ENCODE measurements at places on chromosomes 2 and 18.

DNA sequence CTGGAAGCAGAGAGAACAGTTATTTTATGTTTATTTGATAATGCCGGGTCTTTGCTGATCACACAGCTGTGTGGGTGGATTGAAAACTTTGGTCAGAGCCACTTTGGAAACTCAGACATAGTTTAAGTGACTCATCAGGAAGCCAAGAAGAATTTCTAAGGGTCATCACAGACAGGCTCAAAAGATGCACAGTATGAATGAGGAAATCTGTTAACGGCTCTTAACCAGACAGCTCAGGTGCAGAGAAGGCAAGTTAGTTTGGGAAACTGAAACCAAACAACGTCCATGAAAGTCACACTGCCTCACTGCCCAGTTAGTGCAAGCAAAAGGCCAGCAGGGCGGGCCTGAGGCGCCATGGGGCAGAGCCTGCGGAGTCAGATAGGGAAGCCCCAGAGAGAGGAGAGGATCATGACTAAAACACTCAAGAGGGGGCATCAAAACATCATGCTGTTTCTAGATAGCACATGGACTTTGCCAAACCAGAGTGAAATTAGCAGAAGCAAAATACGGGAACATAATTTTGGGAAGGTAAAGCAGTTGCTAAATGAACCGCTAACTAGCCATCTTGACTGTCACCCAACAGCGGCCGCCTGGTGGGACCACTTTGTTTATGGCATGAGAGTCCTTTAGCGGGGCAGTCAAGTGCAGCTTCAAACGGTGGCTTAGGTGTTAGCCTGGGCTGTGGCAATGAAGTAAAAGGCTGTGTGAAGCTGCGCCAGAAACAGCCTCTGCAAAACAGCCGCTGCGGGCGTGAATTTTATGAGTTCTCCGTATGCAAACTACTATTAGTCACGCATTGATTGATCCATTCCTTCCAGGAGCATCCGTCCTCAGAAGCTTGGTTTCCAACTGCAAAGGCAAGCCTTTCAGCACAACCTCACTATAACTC is 101.2 kb downstream of the KCTD18 start:
- no peak for DNase-seq

GRCh38 chr2:39772086-39772811 is 6.8 kb downstream of the THUMPD2 start:
- no peak for DNase-seq

GRCh38 chr2:127097471-127097765 is 9.5 kb downstream of the BIN1 start:
- no peak for DNase-seq

DNA sequence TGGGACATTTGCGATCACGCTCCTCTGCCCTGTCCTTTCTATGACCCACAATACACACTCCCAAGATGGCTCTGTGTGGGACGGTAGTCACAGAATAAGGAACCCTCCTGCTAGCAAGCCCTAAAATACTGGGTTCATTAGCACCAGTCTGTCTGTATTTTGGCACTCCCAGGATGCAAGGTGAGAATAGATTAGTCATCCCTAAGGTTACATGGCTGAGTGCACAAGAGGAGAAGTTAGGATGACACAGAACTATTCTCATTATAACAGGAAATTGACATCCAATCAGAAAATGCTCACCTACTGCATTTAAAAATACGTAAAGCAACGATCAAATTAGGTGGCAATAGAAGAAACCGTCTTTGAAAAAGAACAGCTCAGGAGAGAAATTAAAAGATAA is 590.2 kb downstream of the EPHA4 start:
- DNase-seq = no peak

- DNase-seq = peak; percentile 24
These were observed 675 bp downstream of the PRKD3 start for GRCh38 chr2:37323781-37324535.

DNA sequence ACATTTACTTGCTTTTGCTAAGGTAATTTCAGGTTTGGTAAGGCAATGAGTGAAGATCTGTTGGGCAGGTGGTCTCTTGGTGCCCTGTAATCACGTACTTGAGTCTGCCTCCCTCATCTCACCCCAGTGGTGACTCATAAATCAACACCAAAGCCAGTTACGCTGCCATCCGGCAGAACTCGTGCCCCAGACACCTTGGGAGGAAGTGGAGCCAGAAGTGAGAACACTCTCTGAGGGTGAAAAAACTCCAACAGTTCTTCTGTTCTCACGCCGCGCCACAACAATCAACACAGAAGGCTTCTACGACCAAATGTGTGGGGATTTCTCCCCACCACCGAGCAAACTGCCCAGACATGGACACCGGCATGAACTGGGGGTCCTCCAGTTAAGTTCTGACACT is 206.2 kb downstream of the ARL4C start:
- peak; percentile 74 for DNase-seq

- no peak for DNase-seq
These were observed 65.6 kb downstream of the INPP4A start for GRCh38 chr2:98510322-98510662.

- no peak for DNase-seq
These were observed 10.4 kb upstream of the NETO1 start for GRCh38 chr18:72878143-72878542.

DNA sequence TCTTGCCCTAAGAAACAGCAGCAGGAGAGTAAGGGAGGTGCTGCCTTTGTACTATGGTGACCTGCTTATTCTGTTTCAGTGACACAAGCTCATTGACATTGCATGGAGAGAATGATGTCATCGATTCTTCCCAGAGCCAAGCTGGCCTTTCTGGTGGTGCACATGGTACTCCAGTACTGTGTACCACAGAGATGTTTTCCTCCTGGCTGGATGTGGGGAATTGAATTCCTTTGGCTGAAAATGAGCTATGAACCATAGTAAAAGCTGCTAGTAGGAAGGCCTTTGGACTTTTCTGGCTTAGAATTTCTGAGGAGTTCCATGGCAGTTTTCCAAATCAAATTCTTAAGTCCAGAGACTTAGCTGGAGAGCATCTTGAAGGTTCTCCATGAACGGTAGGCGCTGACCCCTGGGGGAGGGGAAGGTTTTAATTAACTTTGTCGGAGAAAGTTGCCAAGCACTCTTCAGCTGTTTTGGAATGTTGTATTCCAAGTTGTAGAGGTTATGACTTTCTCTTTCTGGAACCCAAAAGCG is 17.1 kb upstream of the B3GNT2 start:
- no peak for DNase-seq

DNA sequence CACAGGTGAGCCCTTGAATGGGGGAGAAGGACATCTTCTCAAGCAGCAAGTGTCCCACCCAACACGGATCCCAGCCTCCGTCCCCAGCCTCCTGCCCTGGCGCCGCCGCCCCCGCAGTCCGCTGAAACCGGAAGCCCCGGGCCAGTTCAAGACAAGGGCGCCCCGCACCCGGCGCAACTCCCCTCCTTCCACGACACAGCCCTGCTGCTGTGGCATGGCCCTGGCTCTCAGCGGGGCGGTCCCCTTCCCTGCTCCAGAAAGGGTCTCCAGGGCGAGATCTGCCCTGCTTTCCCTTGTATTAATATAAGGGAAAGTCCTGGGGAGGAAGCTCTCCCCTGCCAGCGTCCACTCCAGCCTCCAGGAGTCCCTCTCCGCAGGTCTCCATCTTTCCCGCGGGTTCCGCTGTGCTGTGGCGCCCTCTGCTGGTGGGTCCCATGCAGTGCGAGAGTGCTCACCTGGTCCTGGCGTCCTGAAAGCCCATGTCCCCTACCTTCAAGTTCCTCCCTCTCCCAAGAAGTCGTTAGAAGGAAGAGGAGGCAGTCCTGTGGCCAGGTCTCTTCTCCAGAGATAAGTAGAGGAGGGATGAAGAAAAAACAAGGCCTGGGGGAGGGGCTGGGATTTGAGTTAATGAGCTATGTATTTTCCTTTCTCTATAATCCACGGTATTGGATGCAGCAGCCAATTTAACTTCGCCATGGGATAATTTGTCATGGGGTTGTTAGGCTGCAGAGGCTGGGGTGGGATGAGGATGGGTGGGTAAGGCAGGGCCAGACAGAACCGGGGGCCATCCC is 176.0 kb downstream of the SMAD2 start:
- peak; percentile 25 for DNase-seq

DNA sequence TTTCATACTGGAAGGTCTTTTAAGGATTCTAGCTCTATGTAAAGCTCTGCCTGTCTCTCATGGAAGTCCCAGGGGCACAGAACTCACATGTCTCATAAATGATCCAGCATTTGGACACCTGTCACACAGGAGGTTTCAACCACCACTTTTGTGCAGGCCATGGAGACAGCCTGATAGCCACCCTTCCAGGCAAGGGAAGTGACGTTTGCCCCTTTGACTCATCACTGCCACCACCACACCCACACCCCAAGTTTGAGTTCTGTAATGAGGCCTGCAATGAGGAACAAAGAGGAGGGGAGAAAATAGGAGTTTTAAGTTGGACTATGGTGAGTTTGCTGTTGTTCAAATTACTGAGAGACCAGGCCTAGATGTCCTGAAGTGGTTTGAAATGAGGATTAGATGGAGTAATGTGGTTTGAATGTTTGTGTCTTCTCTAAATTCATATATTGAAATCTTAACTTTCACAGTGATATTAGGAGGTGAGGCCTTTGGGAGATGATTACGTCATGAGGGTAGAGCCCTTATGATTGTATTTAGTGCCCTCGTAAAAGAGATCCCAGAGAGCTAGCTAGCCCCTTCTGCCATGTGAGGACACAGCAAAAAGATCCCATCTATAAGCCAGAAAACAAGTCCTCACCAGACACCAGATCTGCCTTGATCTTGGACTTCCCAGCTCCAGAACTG is 175.3 kb upstream of the EPHA4 start:
- DNase-seq = no peak

- no peak for DNase-seq
These were observed 27.3 kb downstream of the ANXA4 start for GRCh38 chr2:69769272-69769671.

DNA sequence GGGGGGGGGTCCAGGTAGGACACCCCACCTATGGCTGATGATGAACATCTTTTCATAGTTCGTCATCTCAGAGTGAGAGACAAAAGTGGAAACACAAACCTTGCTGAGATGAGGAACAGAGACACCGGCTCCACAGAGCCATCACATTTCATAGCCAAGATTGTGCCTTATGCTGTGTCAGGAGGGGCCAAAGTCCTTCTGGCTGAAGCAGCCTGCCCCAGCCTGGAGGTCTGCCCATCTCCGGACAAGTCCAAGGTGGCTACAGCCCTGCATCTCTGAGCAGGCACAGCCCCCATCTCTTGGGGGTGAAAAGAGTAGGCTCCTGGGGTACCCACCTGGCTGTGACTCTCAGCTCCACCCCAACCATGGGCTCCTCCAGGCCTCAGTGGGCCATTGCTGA is 70.3 kb downstream of the ZBTB7C start:
- DNase-seq = no peak

DNA sequence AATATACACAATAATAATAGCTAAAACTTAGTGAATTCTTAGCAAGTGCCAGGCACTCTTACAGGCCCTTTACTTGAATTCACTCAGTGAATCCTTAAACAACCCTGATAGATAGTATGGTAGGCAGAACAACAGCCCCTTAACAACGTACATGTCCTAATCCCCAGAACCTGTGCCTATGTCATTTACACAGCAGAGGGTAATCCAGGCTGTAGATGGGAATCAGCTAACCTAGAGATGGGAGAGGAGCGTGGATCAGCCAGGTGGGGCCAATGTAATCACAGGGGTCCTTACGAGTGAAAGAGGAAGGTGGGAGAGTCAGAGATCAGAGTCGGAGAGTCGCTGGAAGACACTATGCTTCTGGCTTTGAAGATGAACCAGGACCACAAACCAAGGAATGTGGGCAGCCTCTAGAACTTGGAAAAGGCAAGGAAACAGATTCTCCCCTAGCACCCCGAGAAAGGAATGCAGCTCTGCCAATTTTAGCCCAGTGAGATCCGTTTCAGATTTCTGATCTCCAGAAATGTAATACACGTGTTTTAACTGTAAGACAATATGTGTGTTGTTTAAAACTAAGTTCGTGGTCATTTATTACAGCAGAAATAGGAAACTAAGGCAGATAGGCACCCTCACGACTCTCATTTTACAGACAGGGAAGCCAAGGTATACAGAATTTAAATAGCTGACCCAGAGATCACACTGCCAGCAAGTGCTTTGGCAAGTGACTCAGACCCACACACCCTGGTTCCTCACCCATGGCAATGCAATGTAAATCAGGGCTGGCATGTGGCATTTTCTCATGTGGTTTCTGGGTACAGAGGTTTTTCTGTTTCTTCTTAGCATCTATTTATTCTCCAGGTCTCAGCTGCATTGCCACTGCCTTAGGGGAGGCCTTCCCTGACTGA is 68.9 kb downstream of the DOCK10 start:
- no peak for DNase-seq

GRCh38 chr2:4247791-4248190 is 544.4 kb downstream of the DCDC2C start:
- no peak for DNase-seq

DNA sequence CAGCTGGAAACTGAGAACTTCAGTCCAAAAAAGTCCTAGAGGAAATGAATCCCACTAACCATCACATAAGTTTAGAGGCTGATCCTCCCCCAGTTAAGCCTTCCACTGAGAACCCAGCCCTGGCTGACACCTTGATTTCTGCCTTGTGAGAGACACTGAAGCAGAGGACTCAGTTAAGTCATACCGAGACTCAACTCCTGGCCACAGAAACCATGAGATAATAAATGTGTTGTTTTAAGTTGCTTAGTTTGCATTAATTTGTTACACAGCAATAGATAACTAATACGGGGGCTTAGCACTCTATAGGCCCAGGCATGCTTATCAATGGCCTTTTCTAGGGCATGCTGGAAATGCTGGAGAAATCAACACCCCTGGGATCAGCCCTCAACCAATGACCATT is 3.4 kb upstream of the ADD2 start:
- DNase-seq = no peak

- DNase-seq = no peak
These were observed 15.5 kb downstream of the REG3G start for GRCh38 chr2:79041032-79041448.

- DNase-seq = no peak
These were observed 33.3 kb downstream of the STAT1 start for GRCh38 chr2:190980630-190981209.

- no peak for DNase-seq
These were observed 12.4 kb upstream of the CCDC88A start for GRCh38 chr2:55431982-55432627.

DNA sequence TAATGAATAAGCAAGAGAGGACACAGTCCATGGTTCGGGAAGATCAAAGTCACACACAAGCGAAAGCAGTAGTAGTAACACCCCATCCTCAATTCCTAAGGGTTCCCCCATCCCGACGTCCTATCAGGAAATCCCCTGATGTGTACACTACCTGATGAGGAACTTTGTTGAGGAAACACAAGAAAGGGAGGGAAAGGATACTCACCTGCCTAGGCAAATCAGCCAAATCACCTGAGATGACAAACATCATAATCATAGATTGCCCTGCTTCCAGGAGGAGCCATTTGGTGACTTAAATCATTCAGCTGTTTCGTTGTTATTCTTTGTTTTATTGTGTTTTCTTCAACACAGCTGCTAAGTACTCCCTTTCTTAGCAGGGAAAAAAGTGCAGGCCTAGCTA is 55.5 kb upstream of the SPOPL start:
- no peak for DNase-seq

DNA sequence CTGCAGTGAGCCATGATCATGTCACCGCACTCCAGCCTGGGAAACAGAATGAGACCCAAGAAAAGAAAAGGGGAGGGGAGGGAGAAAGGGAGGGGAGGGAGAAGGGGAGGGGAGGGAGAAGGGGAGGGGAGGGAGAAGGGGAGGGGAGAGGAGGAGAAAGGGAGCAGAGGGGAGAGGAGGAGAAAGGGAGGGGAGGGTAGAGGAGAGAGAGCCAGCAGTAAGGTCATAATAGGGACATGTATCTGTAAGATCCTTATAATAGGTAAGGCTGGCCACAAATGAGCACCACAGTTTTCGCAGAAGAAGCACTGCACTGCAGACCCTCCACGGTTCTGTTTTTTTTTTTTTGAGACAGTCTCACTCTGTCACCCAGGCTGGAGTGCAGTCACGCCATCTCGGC is 62.6 kb downstream of the STPG4 start:
- no peak for DNase-seq

- no peak for DNase-seq
These were observed 15.6 kb upstream of the INO80C start for GRCh38 chr18:35513181-35513936.
